Stimulated activated naive CD4-positive, alpha-beta T cell treated with Interleukin-2 at 50 U/mL for 16 hours (primary cell): ENCODE measurements at places on chromosomes 11 and 22.

GRCh38 chr11:11370255-11370961 is 17.4 kb upstream of the CSNK2A3 start:
- no peak for DNase-seq

- no peak for DNase-seq
These were observed 6.3 kb upstream of the SEZ6L start for GRCh38 chr22:26162926-26163325.

DNA sequence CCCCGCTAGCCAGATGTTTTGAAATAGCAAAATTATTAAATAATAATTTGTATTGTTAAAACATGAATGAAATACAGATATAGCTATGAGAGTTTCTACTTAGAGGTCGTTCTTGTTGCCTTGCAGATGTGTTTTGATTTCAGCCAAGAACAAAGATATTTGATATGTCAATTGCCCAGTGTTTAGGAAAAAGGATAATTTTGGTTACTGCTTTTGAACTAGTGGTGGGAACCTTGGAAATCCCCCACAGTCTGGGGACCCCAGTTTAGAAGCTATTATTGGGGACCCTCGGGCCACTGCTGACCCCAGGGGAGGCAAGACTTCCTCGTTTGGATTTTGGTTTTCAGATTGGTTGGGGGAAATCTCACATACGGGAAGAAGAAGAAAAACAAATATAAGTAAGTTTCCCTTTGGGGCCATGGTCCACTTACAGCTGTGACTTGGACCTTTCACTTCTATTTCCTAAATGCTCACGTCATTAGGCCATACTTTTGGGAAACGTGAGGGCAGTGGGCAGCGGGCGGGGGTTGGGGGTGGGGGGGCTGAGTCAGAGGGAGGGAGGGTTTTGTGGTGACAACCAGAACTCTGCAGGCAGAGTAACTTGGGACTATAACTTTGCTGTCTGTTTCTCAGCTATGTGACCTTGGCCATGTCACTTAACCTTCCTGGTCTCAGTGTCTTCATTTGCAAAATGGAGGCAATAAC is 37.0 kb downstream of the LDLRAD3 start:
- no peak for DNase-seq

GRCh38 chr11:57157624-57158023 is 24.1 kb upstream of the LRRC55 start:
- no peak for DNase-seq

GRCh38 chr11:86062719-86063118 is 6.2 kb downstream of the PICALM start:
- DNase-seq: no peak

- DNase-seq: no peak
These were observed 604 bp upstream of the POLR3H start for GRCh38 chr22:41544671-41545476.

DNA sequence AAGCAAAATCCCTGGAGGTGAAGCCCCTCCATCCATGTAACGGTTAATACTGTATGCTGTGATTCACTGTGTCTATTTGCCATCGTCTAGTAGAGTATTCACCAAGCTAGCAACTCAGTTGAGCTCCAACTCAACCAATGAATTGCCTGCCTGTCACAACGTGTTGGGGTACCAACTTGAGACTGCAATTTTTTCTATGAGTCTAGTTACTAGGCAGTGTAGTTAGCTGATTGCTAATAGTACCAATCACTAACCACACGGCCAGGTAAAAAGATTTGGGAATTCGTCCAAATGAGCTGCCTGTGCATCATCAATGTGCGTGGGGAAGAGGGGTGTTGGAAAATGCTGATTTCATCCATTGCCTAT is 1.0 kb upstream of the BTG4 start:
- DNase-seq: no peak

- DNase-seq: no peak
These were observed 277.3 kb upstream of the FAT3 start for GRCh38 chr11:91947215-91947820.

DNA sequence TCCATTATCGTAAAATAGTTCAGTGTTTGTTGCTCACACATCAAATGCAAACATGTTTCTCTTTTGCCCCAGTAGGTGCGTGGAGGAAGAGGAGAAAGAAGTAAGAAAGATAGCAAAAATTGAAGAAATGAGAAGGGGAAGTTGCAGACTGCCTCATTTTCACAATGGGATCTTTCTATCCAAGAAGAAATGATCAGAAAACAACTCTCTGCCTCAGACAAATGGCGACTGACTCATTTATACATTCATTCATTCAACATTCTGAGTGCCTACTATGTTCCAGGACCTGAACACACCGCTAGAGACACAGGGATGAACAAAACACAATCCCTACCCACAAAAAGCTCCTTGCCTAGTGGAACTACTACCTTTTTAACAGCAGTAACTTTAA is 367 bp downstream of the HPS5 start:
- DNase-seq: no peak

DNA sequence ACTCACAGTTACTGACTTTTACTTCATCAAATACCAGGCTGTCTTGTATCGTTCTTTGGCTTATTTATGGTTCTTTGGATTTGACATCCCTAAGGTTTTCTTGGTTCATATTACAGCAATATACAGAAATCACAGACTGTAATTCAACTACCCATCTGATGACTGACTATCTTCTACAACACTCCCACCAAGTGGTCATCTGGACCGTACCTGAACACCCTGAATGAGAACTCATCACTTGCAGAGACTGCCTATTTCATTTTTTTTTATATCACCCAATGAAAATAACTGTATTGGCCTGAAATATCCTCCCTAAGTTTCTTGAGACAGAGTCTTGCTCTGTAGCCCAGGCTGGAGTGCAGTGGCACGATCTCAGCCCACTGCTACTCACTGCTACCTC is 9.5 kb upstream of the UPB1 start:
- DNase-seq: no peak

GRCh38 chr11:102422817-102423712 is 29.5 kb downstream of the TMEM123 start:
- no peak for DNase-seq

- DNase-seq: no peak
These were observed 94.3 kb upstream of the BMAL1 start for GRCh38 chr11:13183094-13183825.

- no peak for DNase-seq
These were observed 2.1 kb upstream of the OAF start for GRCh38 chr11:120208777-120209176.

- DNase-seq: no peak
These were observed 3.9 kb downstream of the ATF4 start for GRCh38 chr22:39524089-39524752.

GRCh38 chr11:10674911-10675440 is 18.6 kb downstream of the IRAG1 start:
- DNase-seq: no peak

GRCh38 chr11:79414644-79415317 is 26.0 kb downstream of the TENM4 start:
- no peak for DNase-seq
